ENCODE measurements at places on chromosomes 3 and 15.
A peak's percentile ranks its signal among the peaks of the same experiment; 100 is the strongest.

- no peak for DNase-seq
Observed at GRCh38 chr3:52024765-52025452, 29.2 kb upstream of the RPL29 start.

- no peak for DNase-seq
Observed at GRCh38 chr15:31398677-31399301, 72.2 kb downstream of the KLF13 start.

- DNase-seq, result no peak
Observed at GRCh38 chr3:76415384-76415783, 624.5 kb upstream of the ROBO2 start.

- peak; percentile 57 for DNase-seq
Observed at GRCh38 chr3:42979044-42979972, at the start of gene GASK1A. Gene GASK1A, plus strand, starts transcription at chr3:42979311. Its CDS starts 332 bp downstream, at chr3:42979643.

- DNase-seq, result no peak
Observed at GRCh38 chr3:116246406-116246980, 198.8 kb downstream of the LSAMP start.

DNA sequence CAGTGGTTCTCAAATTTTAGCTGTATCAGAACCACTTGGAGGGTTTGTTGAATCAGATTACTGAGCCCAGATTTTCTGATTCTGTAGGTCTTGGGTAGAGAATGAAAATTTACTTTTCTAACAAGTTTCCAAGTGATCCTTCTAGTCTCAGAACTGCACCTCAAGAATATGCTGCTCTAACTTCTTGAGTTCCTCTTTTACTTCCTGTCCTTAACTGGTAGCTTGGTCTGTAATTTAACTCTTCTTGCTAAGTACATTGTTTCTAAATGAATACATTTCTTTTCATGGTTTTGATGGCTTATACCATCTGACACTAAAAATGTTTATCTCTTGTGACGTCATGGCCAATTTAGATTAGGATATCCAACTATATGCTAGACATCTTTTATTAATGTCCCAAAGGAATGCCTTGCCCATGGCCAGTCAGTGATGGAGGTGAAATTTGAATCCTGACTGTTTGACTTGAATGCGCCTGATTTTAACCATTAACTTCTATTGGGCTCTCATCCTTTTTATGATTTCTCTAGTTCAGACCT, 262.6 kb upstream of the NAALADL2 start:
- DNase-seq, result no peak

DNA sequence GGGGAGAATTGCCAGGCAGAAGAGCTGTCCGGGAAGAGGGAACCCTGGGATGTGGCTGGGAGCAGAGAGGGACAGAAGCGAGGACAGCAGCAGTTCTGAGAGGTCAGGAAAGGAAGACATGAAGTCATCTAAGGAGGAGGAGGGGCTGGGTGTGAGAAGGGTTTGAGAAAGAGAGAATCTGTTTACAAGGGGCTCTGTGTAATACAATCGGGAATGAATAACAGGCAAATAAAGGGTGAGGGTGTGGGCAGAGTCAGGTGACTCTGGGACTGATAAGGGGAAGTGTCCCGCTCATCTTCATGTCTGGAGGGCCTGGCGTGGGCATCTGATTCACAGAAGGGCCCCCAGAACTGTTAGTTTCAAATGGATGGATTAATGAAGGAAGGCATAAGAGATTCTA, 191.3 kb downstream of the XXYLT1 start:
- DNase-seq, result no peak

DNA sequence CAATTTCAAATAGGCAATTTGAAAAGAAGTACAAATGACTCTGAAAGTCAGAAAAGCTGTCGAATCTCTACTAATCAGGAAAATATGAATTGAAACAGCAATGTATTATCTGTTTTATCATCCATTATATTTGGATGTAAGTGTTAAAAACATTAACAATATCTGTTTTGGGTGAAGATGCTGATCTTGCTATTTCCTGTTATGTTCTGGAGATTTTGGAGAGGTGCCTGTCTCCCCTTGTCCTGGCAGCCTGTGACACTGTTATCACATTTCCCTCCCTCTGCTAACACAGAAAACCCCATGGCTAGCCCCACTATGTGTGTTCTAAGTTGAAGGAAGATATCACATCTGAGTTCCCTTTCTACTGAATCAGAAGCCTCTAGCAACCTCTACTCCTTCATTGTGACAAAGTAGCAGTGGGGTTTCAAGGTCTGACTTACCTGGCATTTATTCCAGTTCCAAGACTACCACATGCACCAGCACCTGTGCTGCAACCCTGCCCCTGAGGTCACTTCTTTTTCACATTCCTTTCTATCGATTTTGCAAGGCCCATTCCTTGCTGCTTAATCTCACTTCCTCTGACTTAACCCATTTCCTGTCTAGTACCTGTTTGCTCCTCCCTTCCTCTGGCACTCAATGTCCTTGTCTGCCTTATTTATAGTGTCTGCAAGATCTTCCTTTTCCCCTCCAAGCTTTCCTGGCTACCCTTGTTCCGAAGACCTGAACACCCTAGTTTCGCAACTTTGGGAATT, 95.5 kb upstream of the COL8A1 start:
- no peak for DNase-seq

GRCh38 chr3:16319723-16320122, 54.7 kb downstream of the OXNAD1 start:
- no peak for DNase-seq

GRCh38 chr3:43949594-43949993, 258.9 kb downstream of the ABHD5 start:
- no peak for DNase-seq

DNA sequence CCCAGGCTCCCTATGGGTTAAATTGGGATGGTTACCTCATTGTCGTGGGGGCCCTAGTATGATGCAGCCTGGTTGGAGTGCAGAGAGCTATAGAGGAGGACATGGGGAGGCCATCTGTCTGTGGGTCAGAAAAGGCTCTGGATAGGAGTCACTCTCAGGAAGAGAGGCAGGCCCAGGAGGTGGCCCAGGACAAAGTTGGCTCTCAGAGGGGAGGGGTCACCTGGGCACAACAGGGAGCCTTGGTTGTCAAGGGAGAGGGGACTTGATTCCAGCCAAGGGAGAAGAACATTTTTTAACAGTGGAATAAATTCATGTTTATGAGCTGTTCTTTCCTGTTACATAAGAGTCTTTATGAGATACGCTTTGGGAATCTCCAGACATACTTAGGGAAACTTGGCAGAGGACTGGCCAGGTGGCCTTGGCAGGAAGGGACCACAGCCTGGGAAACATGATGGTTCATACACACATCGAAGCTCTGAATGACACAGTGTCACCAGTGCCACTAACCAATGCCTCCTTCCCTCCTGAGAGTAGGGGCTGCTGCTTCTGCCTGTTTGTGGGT, 27.5 kb upstream of the LCTL start:
- DNase-seq, result no peak

GRCh38 chr3:129003578-129004112, 2.5 kb downstream of the EFCC1 start:
- peak; percentile 57 for DNase-seq

- no peak for DNase-seq
Observed at GRCh38 chr15:66832664-66833063, 130.6 kb downstream of the SMAD6 start.

GRCh38 chr15:92891533-92892200, 8.5 kb upstream of the CHD2 start:
- DNase-seq, result no peak

DNA sequence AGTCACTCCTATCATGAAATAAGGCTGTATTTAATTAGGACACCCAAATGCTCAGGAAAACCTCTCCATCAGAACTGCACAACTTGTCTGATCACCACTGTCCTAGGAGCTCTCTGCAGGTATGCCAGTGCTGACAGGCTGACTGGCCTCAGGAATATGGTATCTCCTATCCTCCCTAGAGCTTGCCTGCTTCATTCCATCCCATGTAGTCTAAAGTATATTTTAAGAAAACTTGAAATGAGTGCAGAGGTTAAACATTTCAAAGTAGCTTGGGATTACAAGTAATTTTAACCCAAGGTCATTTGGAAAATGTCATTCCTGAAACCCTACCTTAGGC, 23.7 kb downstream of the FILIP1L start:
- no peak for DNase-seq

GRCh38 chr15:101698314-101698713, 26.0 kb downstream of the TARS3 start:
- no peak for DNase-seq

DNA sequence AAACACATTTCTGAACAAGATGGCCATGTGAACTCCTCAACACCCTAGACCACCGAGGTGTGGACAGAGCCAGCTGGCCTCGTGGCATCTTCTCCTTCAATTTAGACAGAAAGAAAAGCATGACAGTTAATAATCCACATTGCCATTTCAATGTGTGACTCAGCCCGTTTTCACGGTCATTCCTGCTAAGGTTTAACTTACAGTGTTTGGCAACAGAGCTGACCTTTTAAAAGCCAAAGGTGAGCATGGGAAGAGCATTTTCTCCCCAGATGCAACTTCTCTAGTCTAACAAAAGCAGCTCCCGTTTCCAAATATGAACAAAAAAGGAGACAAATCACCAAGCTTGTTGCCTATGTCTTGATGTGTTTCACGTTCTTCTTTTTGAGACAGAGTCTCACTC, 417.6 kb upstream of the WNT5A start:
- DNase-seq, result no peak

DNA sequence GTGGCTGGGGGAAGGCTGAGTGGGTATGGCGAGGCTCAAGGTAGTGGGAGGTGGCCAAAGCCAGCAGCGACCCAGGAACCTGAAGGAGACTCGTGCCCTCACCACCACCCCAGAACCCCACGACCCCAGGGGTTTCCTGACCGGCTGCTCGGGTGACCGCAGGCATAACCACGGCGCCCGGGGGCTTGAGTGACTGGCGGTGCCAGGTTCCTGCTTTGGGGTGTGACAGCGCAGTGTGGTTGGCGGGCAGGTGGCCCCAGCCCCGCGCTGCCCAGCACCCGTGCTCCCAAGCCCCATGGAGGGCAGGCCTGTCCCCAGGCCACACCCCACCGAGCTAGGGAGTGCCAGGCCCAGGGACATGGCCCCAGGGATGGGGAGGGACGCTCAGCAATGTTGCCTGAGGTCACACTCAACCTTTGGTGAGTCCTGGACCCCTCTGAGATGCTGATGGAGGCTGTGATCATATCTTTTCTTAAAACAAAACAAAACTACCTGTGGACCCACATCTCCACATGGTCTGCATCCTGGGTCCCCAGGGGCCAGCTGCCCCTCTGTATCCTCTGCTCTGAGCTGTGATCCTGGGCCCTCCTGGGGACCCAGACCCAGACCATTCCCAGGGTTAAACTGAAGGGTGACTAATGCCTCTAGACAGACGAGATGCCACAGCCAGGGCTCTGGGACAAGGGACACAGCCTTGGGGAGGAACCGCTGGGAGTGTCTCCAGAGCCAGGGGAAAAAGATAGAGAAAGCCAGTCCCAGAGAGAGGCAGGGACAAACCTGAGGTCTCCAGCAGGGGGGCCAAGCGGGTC, 13.0 kb downstream of the DNAJB8 start:
- no peak for DNase-seq

- DNase-seq, result no peak
Observed at GRCh38 chr15:80159811-80160569, 7.2 kb downstream of the FAH start.

- DNase-seq, result no peak
Observed at GRCh38 chr3:14862661-14863230, 44.0 kb downstream of the FGD5 start.

GRCh38 chr3:46316206-46316605, 37.7 kb upstream of the CCR2 start:
- DNase-seq, result no peak

DNA sequence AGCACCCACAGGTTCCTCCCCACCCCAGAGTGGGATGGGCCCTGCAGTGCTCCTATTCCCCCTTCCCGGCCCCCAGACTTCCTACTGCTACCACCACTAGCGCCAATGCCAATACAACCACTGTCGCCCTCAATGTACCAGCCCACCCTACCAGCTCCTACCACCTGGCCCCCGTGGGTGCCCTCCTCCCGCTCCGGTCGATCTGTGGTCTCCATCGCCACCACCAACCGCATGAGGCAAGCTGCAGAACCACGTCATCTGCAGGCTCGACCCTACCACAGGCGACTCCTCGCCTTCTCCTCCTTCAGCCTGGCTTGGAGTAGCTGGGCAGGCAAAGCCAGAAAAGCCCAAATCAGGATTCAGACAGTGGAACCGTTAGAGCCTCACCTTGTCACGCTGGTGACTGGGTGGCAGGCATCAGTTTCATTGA, 179.3 kb downstream of the POTEB3 start:
- DNase-seq, result no peak

DNA sequence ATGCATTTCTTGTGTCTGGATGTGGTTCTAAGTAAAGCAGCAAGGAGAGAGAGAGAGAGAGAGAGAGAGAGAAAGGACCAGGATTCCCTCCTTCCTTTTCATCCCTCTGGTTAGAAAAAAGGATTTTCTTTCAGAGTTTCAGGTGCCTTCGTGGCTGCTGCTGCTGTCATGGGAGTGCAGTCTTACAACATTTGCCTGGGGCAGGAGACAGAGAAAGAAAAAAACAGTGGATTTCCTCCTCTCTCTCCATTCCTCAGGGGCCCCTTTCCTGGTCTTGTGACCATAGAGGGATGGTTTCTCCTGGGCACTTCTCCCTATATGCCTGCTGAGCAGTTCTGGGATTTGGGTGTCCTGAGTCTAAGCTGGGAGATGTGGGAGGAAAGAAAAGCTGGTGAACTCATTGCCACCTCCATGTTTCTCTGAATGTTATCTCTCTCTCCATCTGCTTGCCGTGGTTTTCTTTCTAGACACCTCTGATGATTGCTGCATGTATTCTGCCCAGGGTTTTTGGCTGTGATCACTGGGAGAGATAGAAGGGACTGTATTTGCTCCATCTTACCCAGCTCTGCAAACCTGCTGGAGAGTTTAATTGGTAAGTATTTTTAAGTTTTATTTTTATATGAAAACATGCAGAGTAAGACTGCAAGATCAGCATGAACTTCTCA, 142.4 kb upstream of the RGMA start:
- DNase-seq, result no peak

DNA sequence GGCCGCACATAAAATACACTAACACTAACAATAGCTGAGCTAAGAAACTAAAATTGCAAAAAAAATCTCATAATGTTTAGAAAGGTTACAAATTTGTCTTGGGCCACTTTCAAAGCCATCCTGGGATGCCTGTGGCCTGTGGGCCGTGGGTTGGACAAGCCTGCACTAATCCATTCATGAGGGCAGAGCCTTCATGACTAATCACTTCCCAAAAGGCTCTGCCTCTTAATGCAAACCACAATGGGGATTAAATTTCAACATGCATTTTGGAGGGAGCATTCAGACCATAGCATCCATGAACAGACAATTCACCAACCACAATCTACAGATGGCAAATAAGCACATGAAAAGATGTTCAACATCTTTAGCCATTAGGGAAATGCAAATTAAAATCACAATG, 128.2 kb downstream of the SUCLG2 start:
- DNase-seq, result no peak

GRCh38 chr3:147838652-147839051, 429.5 kb downstream of the ZIC1 start:
- no peak for DNase-seq

- no peak for DNase-seq
Observed at GRCh38 chr3:125395091-125395490, 20.0 kb upstream of the ZNF148 start.

GRCh38 chr15:70974004-70974832, 81.6 kb downstream of the LRRC49 start:
- DNase-seq, result no peak

Data from head of caudate nucleus (tissue), 42 donors.